ENCODE measurements at places on chromosomes 6 and 20.
A peak's percentile ranks its signal among the peaks of the same experiment; 100 is the strongest.

DNA sequence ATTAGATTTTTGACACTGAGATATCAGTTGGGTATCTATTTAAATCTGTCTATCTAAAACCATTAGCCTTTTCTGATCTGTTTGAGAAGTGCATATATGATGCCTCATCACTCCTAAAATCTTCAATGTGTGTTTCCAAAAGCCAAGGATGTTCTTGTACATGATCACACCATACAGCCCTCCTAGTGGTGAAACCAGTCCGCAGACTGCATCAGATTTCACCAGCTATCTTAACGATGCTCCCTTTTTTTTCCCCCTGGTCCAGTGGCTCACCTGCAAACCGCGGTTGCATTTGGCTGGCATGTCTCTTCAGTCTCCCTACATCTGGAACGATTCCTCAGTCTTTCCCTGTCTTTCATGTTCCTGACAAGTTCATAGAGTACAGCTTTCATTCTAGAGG lies 4.0 kb downstream of the KIZ start:
- DNase-seq, result no peak

DNA sequence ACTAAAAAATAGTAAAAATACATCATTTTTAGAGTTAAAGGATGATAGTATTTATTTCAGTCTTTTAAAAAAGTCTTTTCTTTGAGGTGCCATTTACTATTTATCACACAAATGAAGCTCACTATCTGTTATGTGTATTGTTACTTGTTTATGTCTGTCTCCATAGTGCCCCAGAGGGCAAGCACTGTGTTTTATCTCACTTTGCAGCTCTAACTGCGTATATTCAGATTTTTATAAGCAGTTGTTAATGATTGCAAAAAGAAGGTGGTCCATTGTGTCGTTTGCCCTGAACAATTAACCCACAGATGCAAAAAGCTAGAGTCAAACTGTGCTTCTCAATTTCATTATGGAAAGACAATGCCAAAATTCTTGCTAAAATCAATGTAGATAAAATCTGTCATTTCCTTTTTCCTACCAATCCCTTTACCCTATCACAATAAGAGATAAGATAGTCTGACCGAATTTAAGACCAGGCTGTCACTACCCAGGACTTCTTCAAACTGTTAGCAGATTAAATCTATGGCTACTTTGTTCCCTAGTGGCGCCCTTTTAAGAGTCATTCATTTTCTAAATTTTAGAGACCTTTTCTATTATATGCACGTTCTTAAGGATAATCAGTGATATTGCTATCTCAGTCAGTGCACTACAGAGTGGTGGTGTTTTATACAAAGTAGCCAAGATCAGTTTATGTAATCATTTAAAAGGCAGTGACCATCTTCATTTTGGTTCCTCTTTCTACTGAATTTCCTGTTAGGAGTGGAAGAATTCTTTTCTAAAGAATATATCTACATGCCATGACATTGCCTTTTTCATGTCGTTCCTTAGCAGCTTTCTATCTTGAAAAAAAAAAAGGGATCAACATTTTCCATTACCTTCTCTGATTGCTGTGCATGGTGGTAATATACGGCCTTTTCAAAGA lies 133.1 kb upstream of the PRDM1 start:
- DNase-seq, result no peak

GRCh38 chr6:144443157-144443556 lies 158.0 kb downstream of the UTRN start:
- DNase-seq, result no peak

GRCh38 chr6:63574554-63574900 lies 2.2 kb downstream of the LOC128125822 start:
- no peak for DNase-seq

DNA sequence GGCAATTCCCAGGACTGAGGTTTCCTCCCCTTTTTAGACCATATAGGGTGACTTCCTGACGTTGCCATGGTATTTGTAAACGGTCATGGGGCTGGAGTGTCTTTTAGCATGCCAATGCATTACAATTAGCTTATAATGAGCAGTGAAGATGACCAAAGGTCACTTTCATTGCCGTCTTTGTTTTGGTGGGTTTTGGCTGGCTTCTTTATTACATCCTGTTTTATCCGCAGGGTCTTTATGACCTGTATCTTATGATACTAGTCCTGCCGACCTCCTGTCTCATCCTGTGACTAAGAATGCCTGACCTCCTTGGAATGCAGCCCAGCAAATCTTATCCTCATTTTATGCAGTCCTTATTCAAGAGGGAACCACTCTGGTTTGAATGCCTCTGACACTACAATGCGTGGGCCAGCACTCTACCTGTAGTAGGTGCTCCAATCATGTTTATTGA lies 190.1 kb downstream of the KCNQ5 start:
- DNase-seq, result peak; percentile 60

Measured in brain microvascular endothelial cell (primary cell).